RPMI8226 (cell line): ENCODE measurements at places on chromosomes 13 and 19.

GRCh38 chr13:89214185-89214584, 1543.0 kb downstream of the SLITRK5 start:
- DNase-seq, result no peak

DNA sequence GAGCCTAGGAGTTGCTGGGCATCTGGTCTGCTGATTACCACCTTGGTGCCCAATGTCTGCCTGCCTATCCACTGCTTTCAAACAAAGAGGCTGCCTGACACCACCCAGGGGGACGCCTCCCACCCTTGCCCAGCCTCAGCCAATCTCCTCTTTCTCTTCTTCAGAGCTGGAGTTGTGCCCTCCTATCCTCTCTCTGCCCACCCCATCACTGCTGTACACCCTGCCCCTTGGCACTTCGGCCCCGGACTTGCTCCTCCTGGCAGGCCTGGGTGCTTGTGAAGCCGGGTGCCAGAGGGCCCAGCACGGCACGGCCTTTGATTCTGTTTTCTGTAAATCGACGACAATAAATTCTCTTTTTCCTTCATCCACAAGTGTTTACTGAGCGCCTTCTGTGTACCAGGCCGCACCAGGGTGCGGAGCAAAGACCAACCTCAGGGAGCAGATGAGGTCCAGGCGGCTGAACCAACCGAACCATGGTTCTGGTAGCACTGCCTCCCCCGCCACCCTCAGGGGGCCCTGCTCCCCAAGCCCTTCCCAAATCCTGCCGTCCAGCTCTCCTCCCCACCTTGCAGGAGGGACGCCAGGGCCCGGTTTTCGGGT, 5.0 kb downstream of the RNF225 start:
- no peak for DNase-seq

DNA sequence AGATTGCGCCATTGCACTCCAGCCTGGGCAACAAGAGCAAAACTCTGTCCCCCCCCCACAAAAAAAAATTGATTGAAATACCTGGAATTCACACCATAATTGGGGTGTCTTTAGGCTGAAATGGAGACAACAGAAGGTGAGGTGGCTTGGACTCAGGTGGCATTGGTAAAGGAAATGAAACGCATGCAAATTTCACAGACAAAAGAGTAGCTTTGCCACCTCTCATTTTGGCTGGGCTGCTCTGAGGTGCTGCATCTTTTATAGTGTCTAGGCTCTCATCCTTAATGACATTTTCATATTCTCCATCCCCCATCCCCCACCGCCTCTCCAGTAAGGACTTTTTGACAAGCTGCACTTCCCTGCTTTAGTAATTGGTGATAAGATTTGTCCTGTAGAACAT, 6.9 kb downstream of the UBE2L5 start:
- no peak for DNase-seq

DNA sequence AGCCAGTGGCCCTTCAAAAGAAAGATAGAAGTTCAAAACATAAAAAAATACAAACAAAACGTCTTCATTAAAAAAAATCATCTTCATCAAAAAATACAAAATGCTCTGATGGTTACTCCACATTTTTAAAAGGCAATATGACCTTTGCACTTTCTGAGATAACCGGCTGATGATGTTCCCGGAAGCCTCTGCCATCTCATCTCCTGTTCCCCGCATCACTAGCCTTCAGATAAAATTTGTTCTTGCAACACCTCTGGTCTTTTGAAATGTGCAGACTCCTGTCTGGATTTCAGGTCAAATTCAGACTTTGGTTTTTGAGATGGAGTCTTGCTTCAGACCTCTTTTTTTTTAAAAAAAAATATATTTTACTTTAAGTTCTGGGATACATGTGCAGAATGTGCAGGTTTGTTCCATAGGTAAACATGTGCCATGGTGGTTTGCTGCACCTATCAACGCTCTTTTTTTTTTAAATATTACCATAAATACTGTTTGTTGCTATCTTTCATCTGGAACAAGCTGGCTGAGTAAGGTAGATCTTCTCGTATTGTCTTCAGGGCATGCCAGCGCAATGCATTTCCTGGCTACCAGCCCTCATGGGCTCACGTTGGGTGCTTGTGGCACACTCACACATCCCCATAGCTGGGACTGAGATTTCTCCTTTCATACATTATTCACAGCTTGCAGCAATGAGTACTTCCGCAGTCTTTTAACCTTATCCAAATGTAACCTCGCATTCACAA, 418.9 kb upstream of the ARGLU1 start:
- no peak for DNase-seq

GRCh38 chr13:46122304-46122703, 17.5 kb upstream of the CPB2 start:
- DNase-seq, result no peak

DNA sequence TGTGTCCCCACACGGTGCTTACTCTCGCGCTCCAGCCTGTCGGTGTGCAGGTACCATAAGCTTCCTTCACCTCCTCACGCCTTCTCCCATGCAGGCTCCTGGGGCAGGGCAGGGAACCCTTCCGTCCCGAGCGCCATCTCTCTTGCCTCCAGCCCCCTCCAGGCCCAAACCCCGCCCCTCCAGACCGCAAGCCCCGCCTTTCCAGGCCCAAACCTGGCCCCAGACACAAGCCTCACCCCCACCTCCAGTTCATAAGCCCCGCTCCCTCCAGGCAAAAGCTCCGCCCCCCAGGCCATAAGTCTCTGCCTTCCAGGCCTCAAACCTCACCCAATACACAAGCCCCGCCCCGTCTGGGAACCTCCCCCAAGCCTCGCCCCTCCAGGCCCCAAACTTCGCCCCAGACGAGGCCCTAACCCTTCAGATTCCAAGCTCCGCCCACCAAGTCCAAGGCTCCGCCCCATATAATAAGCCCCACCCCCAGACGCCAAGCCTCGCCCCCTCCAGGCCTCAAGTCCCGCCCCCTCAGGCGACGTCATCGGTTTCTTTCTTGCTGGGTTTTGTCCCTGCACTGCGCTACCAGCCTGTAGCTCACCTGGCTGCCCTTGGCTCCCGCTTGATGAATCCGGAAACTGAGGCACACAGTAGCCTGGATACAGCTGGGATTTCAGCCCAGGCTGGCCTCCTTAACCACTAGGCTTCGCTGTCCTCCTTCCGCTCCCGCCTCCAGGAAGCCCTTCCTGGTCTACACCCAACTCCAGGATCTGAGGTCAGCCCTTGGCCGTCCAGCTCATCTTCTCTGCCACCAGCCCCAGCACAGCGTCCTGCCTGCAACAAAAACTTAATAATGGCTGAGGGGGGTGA, 16.1 kb downstream of the MKNK2 start:
- DNase-seq, result peak; percentile 74

GRCh38 chr13:28819046-28819730, 951 bp upstream of the MTUS2 start:
- peak; percentile 58 for DNase-seq

- DNase-seq, result no peak
These were observed 51.0 kb upstream of the CYP2A7 start for GRCh38 chr19:40933025-40933424.

DNA sequence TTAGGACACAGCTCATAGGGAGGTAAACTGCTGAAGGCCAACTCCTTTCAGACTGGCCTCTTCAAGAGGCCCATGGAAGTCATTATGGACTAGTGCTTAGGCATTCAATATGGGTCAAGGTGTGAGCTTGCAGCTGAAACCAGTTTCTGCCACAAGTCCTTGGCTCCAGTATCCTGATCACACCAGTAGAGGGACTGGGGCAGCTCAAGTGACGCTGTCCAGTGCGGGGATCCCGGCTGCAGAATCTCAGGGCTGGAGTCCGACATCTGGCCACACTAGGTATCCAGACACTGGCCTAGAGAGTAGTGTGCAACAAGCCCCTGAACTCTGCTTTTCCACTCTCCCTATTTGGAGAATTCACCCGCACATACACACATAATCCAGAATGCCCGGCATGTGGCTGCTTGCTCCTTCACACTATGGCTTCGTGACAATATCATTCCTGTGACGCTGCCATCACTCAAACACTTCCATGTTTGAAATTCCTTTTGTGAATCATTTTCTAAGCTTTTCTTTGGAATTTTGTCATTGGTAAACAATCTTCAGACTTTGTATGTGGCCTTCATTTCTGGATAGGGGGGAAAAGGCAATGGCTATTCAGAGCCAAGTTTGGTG, 425.1 kb downstream of the EFNB2 start:
- no peak for DNase-seq
